Caudate nucleus (tissue), 63 donors: ENCODE measurements at places on chromosomes 7 and 10.

DNA sequence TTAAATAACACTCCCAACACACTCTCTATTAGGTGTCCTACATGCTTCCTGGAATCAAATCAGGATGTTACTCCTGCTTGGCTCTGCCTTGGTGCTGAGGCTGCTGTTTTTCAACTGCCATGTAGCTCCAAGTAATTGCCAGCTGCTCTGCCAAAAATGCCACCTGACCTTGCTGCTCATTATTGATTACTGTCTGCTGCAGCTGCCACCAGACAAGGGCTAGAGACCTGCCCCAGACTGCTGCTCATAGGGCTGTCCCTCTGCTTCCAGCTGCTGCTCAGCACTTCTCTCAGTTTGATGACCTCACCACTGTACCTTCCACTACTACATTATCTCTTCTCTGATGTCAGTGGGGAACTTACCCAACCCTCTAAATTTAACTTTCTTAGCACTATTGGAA, 102.5 kb downstream of the PCLO start:
- DNase-seq: no peak

GRCh38 chr7:45215601-45216062, 58.0 kb downstream of the RAMP3 start:
- no peak for DNase-seq

DNA sequence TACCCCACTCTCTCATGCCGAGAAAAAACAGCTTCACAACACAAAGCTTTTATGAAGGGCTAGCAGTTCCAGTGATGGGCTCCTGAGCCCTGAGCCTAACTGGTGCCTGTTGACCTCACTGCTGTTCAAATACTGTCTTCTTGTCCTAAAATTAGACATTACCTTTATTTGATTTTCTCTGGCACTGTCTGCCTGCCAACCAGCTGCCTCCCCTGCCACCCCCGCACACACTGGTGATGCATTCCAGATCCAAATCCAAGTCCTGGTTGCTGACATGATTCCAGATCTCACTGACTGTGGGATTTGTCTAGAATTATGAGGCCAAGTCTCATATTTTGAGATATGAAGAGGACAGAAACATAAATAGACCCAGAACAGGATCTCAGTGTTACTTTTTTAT, 816.2 kb downstream of the NRG3 start:
- DNase-seq: no peak

DNA sequence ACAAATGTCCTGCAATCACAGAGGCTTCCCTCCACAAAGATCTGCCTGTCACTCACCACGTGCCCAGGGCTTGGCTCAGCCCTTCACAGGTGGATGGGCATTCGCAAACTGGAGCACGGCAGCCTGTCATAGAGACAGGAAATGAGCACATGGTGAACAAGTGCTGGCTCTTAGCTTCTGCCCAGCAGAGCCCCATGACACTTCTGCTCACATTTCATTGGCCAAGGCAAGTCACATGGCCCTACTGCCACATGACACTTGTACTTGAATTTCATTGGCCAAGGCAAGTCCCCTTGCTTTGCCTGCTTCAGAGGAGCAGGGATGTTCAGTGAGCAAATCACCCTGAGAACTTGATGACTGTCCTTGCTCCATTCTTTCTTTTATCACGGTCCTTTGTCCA, 110.8 kb upstream of the PPP2R2D start:
- no peak for DNase-seq

GRCh38 chr10:104337521-104337984, 712 bp downstream of the ITPRIP start:
- DNase-seq: no peak

GRCh38 chr10:19986591-19986990, 170.4 kb downstream of the PLXDC2 start:
- DNase-seq: no peak

- DNase-seq: no peak
Observed at GRCh38 chr7:25031007-25031406, 51.0 kb upstream of the OSBPL3 start.

- no peak for DNase-seq
Observed at GRCh38 chr10:132444877-132445351, 47.9 kb downstream of the PWWP2B start.
